Stimulated activated CD8-positive, alpha-beta memory T cell treated with anti-CD3 and anti-CD28 coated beads, Interleukin-2, amount 100 ng/mL, for 1 hour (primary cell): ENCODE measurements at places on chromosomes 5 and 9.

DNA sequence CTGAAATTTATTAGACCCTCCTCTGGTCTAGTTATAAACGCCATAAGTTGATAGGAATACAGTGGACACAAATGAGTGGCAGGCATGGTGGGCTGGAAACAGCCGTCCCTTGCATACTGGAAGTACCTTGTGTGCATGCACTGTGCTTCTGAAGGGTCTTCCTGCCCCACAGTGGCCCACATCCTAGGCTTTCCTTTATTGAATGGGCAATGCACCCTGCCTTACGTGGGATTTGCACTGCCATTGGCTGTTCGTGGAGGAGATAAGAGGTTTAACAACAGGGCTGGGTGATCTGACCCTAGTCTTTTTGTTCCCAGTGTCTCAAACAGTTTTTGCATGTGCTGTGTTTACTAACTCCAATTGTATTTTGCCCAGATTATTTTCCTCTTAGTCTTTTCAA, 480.8 kb downstream of the GADD45G start:
- DNase-seq: no peak

DNA sequence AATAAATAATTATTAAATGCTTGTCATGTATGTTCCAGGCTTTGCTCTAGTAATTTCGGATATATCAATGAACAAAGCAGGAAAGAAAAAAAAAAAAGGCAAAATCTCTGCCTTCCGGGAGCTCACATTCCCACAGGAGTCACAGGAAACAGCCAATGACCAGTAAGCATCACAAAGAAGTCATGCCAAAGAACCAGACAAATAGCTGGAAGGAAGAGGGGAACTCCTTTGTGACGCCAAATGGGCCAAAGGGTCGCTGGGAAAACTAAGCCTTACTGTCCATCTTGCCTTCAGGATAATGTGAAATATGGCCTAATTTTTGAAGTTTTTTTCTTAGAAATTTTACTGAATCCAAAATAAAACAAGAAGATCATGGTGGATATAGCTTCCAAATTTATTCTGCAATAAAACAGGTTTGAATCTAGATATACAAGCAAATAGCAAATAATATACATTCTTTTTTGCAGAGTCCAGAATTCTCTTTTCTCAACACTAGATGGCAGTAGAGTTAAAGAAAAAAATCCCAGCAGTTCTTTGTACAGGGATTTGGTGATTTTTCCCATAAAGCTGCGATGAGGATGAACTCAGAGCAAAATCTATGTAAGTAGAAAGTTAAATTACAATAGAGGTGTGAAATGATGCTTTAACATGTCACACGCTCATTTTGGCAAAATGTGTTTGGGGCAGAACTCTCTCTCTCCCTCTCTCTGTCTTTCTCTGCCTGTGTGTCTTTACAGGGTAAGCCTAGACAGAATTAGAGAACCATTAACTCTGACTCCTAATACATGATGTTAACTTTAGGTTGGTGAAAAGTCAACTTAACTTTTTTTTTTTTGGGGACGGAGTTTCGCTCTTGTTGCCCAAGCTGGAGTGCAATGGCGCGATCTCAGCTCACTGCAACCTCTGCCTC, 60.0 kb upstream of the TUT7 start:
- DNase-seq: no peak

DNA sequence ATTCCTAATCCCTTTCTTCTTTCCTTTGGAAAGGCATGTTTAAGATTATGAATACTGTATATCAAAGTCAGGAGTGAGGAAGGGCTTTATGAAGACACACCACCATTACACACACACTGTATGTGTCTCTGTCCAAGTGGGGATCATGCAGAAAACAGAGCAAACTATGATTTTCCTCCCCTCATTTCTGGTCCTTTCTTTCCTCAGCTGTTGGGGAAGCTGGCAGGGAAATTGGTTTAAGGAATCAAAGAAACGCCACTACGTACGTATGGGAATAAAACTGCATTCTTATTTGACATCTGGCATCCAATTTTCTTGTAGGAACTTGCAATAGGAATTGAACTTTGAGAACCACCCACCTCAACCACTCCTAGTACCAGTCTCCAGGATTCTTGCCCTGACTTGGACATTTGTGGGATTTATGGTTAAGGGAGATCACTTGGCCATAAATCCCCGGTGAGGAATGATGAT, 125.8 kb downstream of the PDE4D start:
- DNase-seq: no peak

DNA sequence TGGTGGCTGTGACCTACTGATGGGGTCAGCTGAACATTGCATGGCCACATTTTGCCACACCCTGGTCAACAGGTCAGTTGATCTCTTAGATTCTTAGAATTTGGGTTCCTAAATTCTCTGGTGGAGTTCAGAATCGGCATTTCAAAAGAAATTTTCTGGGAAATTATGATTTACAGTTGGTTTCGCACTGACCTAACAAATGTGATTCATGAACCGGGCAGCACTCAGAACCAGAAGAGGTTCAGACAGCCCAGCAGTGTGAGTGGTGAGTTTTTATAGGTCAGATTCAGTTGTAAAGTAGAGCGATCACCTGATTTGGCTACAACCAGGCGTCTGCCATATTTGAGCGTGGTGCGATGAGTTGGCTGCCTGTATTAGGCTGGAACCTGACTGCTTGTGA, 163.7 kb upstream of the GAS1 start:
- DNase-seq: no peak

GRCh38 chr5:132183723-132184122, 43.9 kb downstream of the P4HA2 start:
- DNase-seq: no peak

DNA sequence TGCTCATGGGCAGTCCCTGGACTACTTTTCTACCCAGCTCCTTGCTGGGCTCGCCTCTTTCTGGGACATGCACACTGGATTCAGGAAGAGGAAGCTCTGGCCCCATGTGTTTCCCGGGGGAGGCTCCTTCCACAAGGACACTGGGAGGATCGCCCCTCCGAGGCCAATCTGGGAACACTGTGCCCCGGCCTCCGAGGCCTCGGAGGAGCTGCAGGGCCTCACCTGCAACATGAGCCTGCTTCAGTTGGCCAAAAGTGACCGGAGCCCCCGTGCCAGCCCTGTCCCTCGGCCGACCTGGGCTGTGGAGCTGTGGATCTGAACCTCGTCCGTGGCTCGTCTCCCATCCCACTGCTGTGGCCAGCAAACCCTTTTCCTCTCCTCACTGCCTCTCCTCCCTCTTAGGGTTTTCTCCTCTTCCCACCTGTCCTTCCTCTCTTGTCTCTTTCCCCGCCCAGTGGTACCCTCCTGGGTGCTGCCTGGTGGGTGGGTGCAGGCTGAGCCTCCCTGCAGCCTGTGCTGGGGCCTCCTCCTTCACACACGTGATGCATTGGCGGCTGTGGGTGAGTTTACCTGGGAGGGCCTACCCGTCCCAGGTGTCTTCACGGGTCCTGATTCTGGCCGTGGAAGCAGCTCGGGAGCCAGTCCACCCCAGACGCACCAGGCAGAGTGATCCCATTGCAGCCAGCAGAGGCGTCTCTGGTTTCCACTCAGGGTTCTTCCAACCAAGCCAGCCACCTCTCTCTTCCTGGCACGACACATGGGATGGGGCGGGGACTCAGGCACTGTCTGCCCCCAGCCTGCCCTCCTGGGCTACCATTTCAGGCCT, 241.8 kb downstream of the CACNA1B start:
- DNase-seq: no peak

GRCh38 chr5:164860896-164861295, 1355.5 kb downstream of the MAT2B start:
- DNase-seq: no peak

DNA sequence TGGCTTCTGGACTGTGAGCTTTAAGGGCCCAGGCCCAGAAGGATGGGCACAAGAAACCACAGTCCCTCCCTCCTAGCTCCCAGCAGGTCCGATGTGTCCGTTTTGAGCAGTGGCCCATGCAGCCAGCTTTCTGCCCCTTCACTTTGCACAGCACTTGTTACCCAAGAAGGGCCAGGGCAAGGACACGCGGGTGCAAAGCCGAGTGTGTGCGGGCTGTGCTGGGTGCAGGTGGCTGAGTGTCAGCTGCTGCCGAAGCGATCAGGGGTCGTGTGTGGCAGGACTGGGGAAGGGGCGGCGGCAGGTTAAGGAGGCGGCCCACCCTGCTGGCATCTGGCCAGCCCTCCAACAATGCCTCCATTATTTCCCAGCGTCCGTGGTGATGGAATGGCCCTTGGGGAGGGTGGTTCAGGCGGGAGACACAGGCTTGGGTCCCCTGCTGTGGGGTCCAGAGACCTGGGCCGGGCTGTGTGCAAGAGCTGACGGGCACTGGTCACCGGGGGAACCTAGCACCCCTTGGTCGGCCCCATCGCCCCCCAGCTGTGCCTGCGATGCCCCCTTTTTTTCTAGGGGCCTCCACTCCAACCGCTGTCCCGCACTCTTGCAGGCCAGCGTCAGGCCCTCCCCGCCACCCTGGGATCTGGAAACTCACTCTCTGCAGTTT, 653 bp downstream of the LHX3 start:
- DNase-seq: no peak

DNA sequence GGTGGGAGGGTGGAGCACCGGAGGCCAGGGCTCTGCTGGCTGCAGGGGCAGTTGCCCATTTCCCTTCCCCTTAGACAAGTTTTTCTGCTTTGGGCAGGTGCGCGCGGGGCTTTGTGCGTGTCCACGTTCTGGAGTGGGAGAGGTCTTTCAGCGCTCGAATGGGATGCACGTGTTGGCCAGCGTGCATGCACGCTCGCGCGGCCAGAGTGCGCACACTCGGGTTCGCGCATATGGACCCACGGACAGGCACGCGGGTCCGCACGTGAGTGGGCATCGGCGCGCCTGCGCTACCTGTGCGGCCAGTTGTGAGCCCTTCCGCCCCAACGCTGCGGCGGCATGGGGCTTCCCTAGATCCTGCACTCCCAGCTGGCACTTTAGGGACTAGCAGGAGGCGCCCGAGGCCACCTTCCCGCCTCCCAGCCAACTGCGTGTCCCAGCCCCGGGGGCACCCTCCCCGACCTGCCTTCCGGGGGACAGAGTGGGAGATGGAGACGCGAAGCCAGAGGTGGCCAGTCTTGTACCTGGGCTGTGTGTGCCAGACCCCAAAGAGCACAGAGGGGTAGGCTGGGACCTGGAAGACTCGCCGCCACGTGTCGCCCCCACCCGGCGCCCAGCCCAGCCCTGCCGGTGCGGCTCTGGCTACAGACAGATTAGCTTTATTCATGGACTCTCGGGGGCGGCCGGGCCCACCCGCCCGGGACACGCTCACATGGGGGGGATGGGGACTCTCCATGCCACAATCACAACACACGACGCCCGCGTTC, 9.8 kb upstream of the GPRIN1 start:
- DNase-seq: no peak

GRCh38 chr9:132042324-132042723, 37.3 kb downstream of the MED27 start:
- no peak for DNase-seq
